ENCODE measurements at places on chromosomes 6 and 20.

DNA sequence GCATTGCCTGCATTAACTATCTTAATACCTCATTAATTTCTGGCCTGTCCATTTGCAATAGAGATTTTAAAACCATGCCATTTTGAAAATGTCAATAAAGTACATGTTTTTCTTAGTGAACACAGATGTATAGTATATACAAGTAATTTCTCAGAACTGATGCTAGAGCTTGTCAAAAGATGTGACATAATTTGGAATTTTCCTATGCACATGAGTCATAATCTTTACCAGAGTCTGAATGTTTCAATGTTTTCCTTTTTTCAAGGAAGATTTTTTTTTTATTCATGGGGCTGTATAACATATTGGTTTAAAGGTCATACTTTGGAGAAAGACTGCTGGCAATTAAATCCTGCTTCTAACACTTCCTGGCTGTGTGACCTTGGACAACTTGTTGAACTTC lies 1347.5 kb upstream of the ADGRB3 start:
- no peak for DNase-seq

DNA sequence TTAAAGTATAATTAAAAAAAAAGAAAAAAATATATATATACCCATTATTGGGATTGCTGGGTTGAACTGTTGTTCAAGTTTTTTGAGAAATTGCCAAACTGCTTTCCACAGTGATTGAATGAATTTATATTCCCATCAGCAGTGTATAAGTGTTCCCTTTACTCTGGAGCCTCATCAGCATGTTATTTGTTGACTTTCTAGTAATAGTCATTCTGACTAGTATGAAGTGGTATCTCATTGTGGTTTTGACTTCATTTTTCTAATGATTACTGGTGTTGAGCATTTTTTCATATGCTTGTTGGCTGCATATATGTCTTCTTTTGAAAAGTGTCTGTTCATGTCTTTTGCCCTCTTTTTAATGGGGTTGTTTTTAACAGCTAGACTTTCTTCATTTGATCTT lies 1260.8 kb upstream of the GJE1 start:
- DNase-seq, result no peak

- no peak for DNase-seq
Observed at GRCh38 chr6:16619777-16620176, 141.5 kb downstream of the ATXN1 start.

DNA sequence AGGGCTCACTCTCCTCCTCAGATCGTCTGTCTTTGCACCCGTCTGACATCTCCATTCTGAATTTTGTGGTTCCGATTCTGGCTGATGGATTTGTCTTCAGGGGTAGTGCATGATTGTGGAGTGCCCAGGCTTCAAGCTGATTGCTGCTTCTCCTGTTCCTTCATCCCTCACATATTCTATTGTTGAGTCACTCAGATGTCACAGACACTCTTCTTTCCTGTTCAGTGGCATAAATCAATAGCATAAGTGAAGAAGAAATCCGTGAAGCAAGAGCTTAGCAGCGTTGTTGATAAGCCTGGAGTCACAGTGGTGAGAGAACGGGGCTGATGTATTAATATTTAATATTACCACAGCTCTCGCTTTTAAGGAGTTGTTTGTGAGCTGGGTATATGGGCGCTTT lies 152.5 kb downstream of the MTHFD1L start:
- no peak for DNase-seq

All from stimulated activated CD8-positive, alpha-beta memory T cell treated with anti-CD3 and anti-CD28 coated beads, Interleukin-7, amount 100 ng/mL, for 4 hours (primary cell).